Breast epithelium (tissue), 4 donors: ENCODE measurements at places on chromosomes 4 and X.

DNA sequence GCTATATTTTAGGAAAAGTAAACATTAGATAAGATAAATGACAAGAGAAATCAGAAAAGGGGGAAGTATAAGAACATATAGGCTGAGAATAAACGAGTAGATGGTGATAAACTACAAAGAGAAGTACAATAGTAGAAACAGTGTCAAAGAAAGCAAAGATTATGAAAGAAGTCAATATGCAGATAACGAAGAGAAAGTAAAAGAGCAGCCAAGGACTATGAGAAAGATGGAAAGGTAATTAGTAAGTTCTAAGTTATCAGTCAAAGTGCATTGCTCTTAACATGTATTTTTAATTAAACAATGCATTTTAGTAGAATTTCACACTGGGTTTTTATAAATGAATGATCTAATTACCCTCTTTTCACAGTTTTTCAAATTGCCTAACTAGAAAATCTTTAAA, 1801.3 kb upstream of the PCDH10 start:
- no peaks in the 10 kb centered on the region for H3K4me1 ChIP-seq
- H3K4me3 ChIP-seq, result no peak overlapping the region
- H3K27ac ChIP-seq, result no peak overlapping the region

DNA sequence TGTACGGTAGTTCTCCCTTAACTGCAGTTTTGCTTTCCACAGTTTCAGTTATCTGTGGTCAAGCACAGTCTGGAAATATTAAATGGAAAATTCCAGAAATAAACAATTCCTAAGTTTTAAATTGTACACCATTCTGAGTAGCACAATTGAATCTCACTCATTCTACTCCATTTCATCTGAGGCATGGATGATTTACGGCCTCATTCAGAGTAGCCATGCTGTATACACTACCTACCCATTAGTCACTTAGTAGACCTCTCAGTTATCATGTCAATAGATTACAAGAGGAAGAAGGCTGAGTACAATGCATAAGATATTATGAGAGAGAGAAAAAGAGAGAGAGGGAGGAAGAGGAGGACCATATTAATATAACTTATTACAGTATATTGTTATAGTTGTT, 77.5 kb downstream of the ENOX2 start:
- no peaks in the 10 kb centered on the region for H3K4me1 ChIP-seq
- no peaks in the 10 kb centered on the region for H3K27me3 ChIP-seq
- no peaks in the 10 kb centered on the region for H3K36me3 ChIP-seq
- DNase-seq, result no peak
- H3K27ac ChIP-seq, result no peak overlapping the region

- H3K27me3 ChIP-seq, result no peaks in the 10 kb centered on the region
- no peak overlapping the region for H3K27ac ChIP-seq
- H3K4me1 ChIP-seq, result no peaks in the 10 kb centered on the region
- no peaks in the 10 kb centered on the region for H3K36me3 ChIP-seq
- H3K4me3 ChIP-seq, result no peak overlapping the region
These were observed 878.3 kb downstream of the FSTL5 start for GRCh38 chr4:161285461-161285860.

DNA sequence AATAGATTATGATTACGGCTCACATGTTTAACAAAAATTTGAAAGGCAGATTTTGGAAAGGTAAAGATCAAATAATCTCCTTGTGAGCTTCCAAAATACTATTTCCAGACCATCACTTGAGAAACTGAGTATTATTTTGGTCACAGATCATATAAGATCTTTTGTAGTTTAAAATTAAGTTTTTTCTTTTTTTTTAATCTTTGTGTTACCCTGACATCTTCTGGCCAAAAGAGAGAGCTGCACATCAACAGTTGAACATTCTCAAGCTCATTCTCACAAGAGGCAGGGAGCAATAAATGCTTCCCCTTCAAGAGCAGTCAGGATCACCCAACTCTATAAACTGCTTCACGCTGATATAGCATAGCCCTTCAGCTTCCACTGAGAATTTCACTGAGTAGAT, 15.9 kb downstream of the TMEM192 start:
- H3K4me3 ChIP-seq, result no peak overlapping the region
- no peaks in the 10 kb centered on the region for H3K4me1 ChIP-seq
- H3K27ac ChIP-seq, result no peak overlapping the region
- DNase-seq, result no peak

DNA sequence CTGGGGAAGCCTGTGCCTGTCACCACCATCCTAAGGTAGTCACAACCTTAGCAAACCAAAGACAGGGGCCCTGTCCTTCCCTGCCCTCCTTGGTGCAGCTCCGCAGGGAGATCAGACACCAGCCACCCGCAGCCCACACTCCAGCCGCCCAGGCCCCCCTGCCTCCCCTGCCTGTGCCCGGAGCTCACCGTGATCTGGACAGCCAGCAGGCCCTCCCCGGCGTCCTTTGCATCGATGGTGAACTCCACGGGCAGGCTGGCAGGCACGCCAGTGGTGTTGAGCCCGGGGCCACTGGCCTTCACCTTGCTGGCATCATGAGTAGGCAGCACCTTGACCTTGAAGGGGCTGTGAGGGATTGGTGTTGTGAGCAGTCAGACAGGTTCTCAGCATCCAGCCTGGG, 16.4 kb downstream of the FLNA start:
- peaks cover 19% of the 10 kb centered on the region for H3K27me3 ChIP-seq
- no peak for DNase-seq
- H3K27ac ChIP-seq, result no peak overlapping the region
- no peaks in the 10 kb centered on the region for H3K36me3 ChIP-seq
- no peaks in the 10 kb centered on the region for H3K4me1 ChIP-seq

DNA sequence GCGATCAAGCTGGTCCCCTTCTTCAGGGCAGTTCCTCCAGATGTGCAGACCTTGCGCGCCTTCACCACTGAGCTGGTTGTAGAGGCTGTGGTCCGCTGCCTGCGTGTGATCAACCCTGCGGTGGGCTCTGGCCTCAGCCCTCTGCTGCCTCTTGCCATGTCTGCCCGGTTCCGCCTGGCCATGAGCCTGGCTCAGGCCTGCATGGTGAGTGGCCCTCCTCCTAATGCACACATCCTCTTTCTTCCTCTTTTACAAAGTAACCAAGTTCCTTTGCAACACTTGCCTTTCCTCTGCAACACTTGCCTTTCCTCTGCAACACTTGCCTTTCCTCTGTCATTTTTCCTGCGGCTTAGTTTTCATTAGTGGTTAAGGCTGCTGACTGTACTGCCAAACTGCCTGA, 1.8 kb downstream of the CCDC22 start:
- no peak overlapping the region for H3K27ac ChIP-seq
- no peak for DNase-seq
- H3K4me3 ChIP-seq, result no peak overlapping the region
- H3K27me3 ChIP-seq, result no peaks in the 10 kb centered on the region

- no peaks in the 10 kb centered on the region for H3K36me3 ChIP-seq
- DNase-seq, result no peak
- H3K27ac ChIP-seq, result peak overlapping the region; percentile 84
- H3K27me3 ChIP-seq, result no peaks in the 10 kb centered on the region
These were observed 632 bp downstream of the PLP2 start for GRCh38 chrX:49172280-49172780.

DNA sequence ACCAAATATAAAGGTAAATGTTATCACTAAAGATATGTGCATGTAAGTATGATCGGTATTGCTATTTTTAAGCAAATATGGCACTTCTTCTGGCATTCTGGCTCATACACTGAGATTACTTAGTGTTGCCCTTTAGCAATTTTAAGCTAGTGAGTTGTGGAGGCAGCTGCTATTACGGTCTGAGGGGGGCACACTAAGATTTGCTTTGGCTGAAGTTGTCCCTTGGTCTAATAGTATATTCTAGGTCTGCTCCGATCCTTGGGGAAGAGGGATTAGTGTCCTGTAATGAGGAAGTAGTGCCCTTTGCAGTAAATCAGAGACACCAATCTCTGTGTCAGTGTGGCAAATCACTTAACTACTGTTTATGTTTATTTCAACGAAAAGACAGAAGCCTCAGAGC, 196.5 kb upstream of the FTHL17 start:
- no peaks in the 10 kb centered on the region for H3K4me1 ChIP-seq
- H3K36me3 ChIP-seq, result no peaks in the 10 kb centered on the region
- H3K4me3 ChIP-seq, result no peak overlapping the region
- H3K27me3 ChIP-seq, result peaks cover 37% of the 10 kb centered on the region
- H3K27ac ChIP-seq, result no peak overlapping the region

GRCh38 chrX:44155126-44155525, 181.9 kb upstream of the NDP start:
- no peaks in the 10 kb centered on the region for H3K27me3 ChIP-seq
- H3K4me3 ChIP-seq, result no peak overlapping the region
- no peaks in the 10 kb centered on the region for H3K36me3 ChIP-seq
- DNase-seq, result no peak
- no peak overlapping the region for H3K27ac ChIP-seq
- no peaks in the 10 kb centered on the region for H3K4me1 ChIP-seq

- H3K36me3 ChIP-seq, result no peaks in the 10 kb centered on the region
- H3K27ac ChIP-seq, result no peak overlapping the region
- H3K27me3 ChIP-seq, result no peaks in the 10 kb centered on the region
- H3K4me3 ChIP-seq, result no peak overlapping the region
- no peak for DNase-seq
- no peaks in the 10 kb centered on the region for H3K4me1 ChIP-seq
These were observed 78.2 kb upstream of the TET2 start for GRCh38 chr4:105068516-105068915.

DNA sequence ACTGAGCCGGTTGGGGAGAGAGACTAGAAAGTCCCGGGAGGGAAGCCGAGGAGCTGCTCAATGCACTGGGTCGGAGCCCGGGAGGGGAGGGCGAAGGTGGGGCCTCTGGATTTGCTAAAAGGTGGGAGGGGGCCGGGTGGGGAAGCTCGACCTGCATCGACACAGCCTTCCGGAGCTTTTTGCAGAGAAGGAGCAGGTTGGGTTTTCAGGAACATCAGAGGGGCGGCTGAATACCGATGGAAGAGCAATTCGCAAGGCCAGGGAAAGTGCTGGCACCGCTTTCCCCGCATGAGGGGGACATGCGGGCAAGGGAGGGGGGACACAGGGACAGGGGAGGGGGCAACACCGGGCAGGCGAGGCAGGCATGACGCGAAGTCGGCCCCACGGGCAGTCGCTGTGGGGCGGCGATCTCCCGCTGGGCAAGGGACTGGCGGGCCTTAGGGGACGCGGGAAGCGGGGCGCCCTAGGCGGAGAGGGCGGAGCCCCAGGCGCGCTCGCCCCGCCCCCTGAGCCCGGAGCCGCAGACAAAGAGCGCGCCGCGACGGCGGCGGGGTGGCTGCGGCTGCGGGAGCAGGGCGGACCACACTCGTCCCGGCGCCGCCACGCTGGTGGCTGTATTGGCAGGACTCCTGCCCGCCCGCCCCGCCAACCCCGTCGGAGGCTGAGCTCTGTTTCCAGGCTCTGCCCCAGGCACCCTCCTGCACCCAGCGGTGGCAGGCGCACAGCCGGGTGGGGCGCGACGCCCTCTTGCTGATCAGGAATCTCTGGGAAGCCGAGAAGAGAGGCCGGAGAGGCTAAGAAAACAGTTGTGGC, 11.6 kb downstream of the PDZD4 start:
- H3K36me3 ChIP-seq, result no peaks in the 10 kb centered on the region
- no peak for DNase-seq
- H3K27me3 ChIP-seq, result peaks cover 66% of the 10 kb centered on the region
- peak overlapping the region; percentile 65 for H3K4me3 ChIP-seq
- H3K4me1 ChIP-seq, result no peaks in the 10 kb centered on the region

GRCh38 chrX:65697915-65698796, 30.7 kb downstream of the MSN start:
- no peaks in the 10 kb centered on the region for H3K36me3 ChIP-seq
- H3K27me3 ChIP-seq, result peaks cover 20% of the 10 kb centered on the region
- no peak overlapping the region for H3K4me3 ChIP-seq
- H3K4me1 ChIP-seq, result no peaks in the 10 kb centered on the region

DNA sequence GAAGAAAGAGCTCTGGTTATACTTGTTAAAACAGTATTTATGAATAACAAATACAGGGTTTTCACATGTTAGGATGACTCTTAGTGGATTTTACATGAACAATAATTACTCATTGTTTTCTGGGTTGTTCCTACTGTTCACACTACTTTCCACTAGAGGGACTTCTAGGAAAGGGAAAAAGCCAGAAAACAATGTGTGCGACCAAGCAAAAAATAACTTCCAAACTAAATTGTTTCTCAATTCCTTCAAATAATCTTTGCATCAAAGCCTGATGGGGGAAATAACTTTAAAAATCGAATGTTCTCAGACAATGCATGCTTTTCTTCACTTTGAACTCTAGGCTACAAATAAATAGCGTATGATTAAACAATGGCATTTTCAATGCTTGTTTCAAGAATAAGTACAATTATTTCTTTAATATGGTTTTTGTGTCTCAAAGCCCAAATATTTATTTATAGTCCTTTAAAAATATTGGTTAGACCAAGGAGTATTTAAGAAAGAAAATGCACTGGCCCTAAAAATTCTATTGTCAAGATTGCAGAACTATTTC, 72.1 kb upstream of the ETNPPL start:
- H3K27ac ChIP-seq, result no peak overlapping the region
- H3K27me3 ChIP-seq, result no peaks in the 10 kb centered on the region
- no peak for DNase-seq
- H3K4me3 ChIP-seq, result no peak overlapping the region

- H3K27ac ChIP-seq, result peak overlapping the region; percentile 97
- no peak overlapping the region for H3K4me3 ChIP-seq
- H3K27me3 ChIP-seq, result no peaks in the 10 kb centered on the region
- no peaks in the 10 kb centered on the region for H3K36me3 ChIP-seq
- no peaks in the 10 kb centered on the region for H3K4me1 ChIP-seq
- no peak for DNase-seq
These were observed 2.0 kb upstream of the FBXW7 start for GRCh38 chr4:152537881-152538280.

DNA sequence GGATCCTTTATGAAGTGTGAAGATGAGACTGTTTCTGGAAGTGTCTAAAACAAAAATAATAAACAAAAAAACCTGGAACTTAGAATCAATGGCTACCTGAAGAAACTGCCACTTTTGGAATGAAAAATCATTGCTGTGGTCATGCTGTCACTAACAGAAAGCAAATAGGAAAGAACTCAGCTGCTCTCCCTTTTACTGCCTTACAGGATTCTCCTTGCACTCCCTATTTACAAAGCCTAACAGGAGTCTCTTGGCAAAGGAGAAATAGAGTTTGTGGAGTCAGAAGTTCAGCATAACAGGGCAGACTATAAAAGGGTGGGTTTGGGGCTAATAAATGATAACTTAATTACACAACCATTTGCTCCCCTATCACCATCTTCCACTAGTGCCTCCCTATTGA, 19.0 kb upstream of the GK2 start:
- H3K27ac ChIP-seq, result no peak overlapping the region
- H3K4me3 ChIP-seq, result no peak overlapping the region
- H3K4me1 ChIP-seq, result no peaks in the 10 kb centered on the region
- no peak for DNase-seq
- no peaks in the 10 kb centered on the region for H3K36me3 ChIP-seq
- H3K27me3 ChIP-seq, result no peaks in the 10 kb centered on the region

- H3K36me3 ChIP-seq, result no peaks in the 10 kb centered on the region
- H3K4me3 ChIP-seq, result no peak overlapping the region
- peaks cover 29% of the 10 kb centered on the region for H3K27me3 ChIP-seq
- H3K4me1 ChIP-seq, result no peaks in the 10 kb centered on the region
These were observed 32.3 kb downstream of the GPC3 start for GRCh38 chrX:133953078-133953477.

DNA sequence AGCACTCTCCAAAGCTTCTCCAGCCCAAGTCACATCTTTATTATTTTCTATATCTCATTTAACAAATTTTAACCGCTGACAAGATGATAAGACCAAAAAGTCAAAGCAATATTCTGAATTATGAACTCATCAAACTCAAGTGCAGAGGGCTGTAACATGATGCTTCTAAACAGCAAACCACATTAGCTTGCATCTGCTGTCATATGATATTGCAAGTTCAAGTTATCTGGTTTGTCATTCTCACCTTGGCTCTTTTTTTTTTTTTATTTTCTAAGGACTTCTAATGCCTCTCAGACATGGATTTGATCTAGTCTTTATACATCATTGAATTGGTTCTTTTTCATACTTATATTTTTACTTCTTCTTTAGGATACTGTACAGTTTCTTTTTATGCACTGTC, 93.4 kb downstream of the SLC10A7 start:
- no peaks in the 10 kb centered on the region for H3K27me3 ChIP-seq
- no peak overlapping the region for H3K27ac ChIP-seq
- DNase-seq, result no peak
- no peak overlapping the region for H3K4me3 ChIP-seq
